ENCODE measurements at places on chromosomes 3 and 15.

- no peak for DNase-seq
Measured at GRCh38 chr15:51702710-51703109, 21.4 kb downstream of the SCG3 start.

GRCh38 chr3:130820976-130821375 lies 72.9 kb upstream of the ATP2C1 start:
- no peak for DNase-seq

DNA sequence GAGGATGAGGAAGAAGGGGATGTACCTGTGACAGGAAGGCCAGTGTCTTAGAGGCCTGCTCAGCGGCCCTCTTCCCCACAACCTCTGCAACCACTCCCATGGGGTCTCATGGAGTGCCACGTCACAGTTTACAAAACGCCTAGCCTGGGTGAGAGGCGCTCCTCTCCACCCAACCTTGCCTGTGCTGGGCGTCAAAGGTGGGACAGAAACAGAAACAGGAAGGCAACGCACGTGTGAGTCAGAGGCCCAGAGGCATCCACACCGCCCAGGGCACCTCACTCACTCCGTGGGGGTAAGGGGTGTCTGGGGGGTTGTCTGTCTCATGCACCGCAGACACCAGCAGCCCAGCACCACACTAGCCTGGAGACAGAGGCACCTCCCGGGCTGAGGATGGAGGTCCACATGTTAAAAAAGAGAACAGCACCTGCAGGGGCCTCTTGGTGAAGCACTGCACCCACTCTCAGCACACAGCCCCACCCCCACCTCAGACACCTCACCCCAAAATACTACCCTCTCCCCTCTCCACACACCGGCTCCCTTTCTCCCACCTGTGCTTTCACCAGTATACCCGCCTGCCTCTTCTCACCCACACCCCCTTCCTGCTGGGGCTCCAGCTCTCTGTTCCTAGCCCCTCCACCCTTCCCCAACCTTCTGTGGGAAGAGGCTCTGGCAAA lies 4.7 kb upstream of the CALML4 start:
- no peak for DNase-seq

- no peak for DNase-seq
Measured at GRCh38 chr3:45841420-45841756, 531 bp downstream of the LZTFL1 start.

GRCh38 chr3:126051741-126052140 lies 32.2 kb downstream of the SLC41A3 start:
- no peak for DNase-seq

- DNase-seq, result no peak
Measured at GRCh38 chr15:26842391-26842790, 24.5 kb upstream of the GABRA5 start.

Measured in NCI-H1105 treated with DMSO at 0.1 percent for 48 hours (cell line).